ENCODE measurements at places on chromosomes 1 and 21.
A peak's percentile ranks its signal among the peaks of the same experiment; 100 is the strongest.

GRCh38 chr1:156108057-156108456 lies 6.5 kb upstream of the LMNA start:
- DNase-seq, result no peak

- no peak for DNase-seq
These were observed 2.1 kb downstream of the IFI6 start for GRCh38 chr1:27669876-27670275.

GRCh38 chr1:212928323-212929291 lies 21.7 kb upstream of the VASH2 start:
- peak; percentile 26 for DNase-seq

GRCh38 chr1:3164671-3165070 lies 95.7 kb downstream of the PRDM16 start:
- DNase-seq, result no peak

GRCh38 chr1:30029677-30030076 lies 693.7 kb downstream of the MATN1 start:
- DNase-seq, result no peak

GRCh38 chr1:245963649-245964048 lies 543.4 kb downstream of the SMYD3 start:
- DNase-seq, result no peak

DNA sequence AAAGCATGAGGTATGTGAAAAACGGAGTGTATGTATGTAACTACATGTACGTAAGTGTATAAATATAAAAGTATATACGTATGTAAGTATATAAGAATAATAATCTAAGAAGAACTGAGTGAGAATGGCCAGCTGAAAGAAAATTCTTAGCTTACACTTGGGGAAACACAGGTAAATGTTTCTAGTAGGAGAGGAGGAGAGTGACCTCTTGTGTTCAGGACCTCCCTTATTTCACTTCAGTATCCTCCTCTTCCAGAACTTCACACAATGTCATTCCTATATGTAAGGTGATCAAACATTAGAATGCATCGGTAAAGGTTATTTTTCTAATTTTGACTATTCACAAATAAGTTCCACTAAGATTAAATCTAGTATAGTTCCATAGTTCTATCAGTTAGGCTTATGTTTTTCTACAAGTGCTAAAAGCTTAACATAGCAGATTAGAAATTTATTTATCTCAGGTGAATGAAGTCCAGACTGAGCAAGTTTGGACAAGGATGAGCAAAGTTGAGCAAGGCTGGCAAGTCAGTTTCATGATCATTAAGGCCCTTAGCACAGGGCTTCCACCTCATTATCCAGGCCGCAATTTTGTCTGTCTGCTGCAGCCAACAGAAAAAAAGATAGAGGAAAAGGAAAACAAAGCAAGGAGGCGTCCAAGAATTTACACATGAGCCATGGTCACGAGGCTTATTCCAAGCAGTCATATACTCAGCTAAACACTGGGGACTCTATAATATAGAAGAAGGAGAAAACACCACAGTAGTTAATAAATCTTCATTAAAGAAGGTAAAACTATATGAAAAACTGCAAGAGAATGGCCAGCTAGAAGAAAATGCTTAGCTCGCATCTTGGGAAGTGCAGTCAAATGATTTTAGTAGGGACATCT lies 7.1 kb upstream of the MROH9 start:
- DNase-seq, result no peak

- no peak for DNase-seq
These were observed 43.6 kb downstream of the EPHB2 start for GRCh38 chr1:22754106-22754768.

DNA sequence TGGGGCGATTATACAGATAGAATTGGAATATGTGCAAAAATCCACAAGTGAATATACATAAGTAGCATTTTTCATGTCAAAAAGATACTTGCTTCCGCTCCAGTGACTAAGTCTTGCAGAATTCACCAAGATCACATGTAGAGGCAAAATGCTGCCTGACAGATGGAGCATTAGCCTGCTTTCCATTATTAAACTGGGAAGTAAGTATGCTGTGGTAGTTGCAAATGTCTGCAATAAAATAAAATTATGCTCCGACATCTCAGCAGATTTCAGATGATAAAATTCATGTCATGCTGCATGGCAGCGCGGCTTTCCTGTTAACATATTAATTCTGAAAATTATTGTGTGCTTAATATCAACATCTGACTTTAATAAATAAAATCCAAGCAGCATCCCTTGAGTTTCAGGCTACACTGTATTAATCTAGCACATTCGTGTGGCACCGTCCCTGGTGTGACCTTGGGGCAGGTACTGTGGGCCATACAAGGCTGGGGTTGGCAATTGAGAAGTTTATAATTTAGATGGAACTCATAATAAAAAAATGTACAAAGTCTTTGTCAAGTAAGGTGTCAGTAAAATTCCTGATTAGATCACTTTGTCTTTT lies 366.4 kb upstream of the ZP4 start:
- DNase-seq, result no peak

DNA sequence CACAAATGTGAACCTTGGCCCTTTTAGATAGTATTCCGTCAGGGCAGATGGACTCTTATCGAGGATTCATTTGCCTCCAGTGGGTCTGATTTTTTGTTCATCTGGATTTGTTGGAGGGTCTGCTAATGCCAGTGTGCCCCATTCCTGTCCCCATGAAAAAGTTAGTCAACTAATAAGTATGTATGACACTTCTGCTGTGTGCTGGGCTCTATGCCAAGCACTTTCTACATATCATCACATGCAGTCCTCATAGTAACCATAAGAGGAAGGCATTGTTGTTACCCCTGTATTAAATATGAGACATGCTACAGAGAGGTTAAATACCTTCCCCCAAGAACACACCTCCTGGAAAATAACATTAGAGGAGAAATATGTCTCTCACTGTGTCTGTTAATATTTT lies 46.6 kb upstream of the MAB21L3 start:
- peak; percentile 28 for DNase-seq

GRCh38 chr1:116579259-116579875 lies 8.5 kb upstream of the CD58 start:
- DNase-seq, result no peak

DNA sequence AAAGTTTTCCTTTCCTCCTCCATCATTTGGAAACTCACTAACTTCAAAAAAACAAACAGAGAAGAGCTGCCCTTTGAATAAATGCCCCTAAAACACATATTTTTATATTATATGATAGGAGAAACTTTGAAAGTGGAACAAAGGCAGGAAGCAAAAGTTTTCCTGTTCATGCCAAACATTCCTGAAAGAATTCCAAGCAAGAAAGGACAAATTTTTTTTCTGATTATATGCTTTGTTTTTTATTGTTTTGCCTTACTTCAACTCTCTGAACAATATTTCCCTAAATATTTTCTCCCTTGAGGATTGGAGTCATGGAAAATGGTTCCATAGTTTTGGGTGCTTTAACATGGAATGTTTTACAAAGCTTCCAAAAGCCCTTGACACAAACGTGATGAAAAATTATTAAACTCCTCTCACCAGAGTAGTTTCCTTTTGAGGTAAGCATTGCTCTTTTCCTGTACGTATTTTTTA lies 638.5 kb upstream of the CAMK1G start:
- no peak for DNase-seq

DNA sequence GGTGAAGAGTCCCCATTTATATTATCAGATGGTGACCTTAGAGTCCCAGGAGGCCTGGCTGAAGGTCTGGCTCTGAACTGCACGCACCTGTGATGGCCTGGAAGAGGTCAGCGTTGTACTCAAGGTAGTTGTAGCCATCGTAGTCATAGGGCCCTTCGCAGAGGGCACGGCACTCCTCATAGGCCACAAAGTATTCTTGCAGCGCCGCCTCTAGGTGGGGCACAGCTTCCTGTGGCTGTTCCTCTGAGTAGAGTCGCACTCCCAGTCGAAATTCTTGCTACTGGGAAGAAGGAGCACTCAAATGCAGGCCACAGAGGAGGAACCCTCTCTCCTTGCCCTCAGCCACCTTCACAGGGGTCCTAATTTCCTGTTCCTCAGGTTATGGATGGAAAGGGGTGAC lies 7.7 kb downstream of the P3H1 start:
- no peak for DNase-seq

GRCh38 chr1:202200112-202200548 lies 6.5 kb downstream of the LGR6 start:
- DNase-seq, result no peak

- DNase-seq, result peak; percentile 69
These were observed 20.6 kb downstream of the CSF1 start for GRCh38 chr1:109931189-109931731.

DNA sequence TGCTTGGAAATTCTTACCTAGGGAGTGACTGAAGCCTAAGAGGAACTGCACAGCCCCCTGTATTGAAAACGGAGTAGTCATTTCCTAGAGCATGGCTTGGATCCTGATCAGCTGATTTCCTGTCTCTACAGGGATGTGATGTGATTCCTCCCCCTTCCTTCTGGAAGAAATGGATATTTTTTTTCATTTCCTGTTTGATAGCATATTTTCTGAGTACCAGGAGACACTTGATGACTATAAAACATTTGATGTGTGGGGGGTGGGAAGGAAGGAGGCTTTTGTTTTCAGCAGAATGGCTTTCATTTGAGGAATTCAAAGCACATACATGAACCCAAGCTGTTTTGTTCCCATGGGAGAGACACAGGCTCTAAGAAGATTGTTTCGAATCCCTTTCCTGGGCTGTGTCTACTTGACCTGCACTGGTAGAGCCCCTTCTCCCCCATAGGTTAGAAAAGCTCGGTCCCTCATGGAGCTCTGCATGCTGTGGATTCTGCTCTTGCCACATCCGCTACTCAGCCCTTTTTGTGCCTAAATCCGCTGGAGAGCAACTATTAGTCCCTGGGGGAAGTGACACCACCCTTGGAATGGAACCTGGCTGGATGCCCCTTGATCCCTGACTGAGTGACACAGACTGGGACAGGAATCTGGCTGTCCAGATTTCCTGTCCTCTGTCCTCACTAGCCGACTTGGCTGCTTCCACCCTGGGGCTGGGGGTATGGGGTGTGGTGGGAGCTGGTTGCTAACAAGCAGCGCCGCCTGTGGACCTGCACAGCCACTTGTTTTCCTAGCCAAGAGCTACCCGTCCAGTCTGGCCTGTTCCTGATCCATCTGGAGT lies 71.8 kb upstream of the MACF1 start:
- DNase-seq, result peak; percentile 83

DNA sequence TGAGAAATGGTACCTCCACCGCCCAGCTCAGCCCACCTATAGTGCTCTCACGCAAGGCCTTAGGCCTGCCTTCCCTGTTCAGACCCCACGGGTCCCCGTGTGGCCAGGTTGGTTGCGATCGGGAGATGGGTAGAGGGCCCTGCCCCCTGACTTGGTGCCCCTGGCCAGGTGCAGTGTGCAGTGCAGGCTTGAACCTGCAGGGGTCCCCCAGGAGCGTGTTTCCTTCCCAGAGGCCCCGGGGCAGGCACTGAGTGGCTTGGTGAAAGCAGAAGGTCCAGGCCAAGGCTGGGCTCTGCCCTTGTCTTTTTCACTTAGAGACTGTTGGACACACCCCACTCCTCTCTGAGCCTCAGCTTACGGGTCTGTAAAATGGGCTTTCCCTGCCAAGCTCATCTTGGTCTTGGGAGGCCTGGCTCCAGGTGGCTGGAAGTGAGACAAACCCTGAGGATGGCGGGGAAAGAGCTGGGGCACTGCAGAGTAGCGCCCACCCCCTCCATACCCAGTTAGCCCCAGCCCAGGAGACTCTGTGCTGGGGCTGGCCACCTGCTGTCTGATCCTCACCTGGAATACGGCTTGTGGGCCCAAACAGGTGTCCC lies 9.3 kb upstream of the HES5 start:
- no peak for DNase-seq

DNA sequence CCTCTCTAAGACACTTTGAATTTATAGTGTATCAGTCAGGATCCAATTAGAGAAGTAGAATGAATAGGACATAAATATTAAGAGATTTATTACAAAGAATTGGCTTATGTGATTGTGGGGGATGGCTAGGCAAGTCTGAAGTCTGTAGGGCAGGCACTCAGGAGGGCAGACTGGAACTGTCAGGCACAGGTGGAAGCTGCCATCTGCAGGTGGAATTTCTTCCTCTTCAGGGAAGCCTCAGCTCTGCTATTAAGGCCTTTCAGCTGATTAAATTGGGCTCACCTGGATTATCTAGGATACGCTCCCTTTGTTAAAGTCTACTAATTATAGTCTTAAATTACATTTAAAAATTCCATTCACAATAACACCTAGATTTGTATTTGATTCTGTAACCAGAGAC lies 92.0 kb upstream of the HAO2 start:
- DNase-seq, result no peak

GRCh38 chr1:244782056-244782455 lies 53.4 kb upstream of the COX20 start:
- no peak for DNase-seq

DNA sequence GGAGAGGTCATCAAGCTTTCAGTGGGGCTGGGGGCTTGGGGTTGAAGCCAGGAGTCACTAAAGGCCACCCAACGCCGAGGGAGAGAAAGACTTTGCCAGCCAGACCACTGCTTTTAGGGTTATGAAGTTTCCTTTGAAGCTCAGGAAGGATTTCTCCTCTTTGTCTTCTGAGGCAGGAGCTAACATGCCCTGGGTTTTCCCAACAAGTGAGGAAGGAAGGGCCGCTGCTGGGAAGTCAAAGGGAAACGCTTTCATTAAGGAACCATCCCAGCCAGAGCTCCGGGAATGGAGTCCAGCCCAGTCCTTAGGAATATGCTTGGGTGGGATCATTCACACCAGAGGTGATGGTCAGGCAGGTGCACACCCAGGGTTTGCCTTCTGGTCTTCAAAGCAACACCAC lies 436.9 kb downstream of the PRDM2 start:
- no peak for DNase-seq

DNA sequence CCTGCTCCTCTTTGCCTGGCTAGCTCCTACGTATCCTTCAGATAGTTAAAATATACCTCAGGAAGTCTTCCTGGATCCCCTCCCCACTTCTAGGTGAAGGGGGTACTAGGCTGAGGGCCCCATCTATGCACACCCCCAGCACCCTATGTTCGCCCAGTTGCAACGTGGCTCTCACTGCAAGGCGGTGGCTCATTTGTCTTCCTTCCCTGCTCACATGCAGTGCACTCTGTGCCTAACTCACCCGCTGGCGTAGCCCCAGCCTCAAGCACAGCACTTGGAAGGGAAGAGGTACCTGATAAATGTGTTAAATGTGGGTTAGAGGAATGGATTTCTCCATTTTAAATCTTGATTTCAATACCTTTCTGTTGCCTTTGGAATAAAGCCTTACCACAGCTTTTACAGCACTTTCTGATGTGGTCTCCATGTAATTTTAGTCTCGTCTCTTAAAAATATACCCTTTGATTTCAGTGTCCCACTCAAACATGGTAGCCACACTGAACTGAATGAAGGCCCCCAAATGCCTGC lies 39.3 kb downstream of the L1TD1 start:
- no peak for DNase-seq

GRCh38 chr1:201970334-201971159 lies 11.9 kb upstream of the RNPEP start:
- no peak for DNase-seq

- DNase-seq, result no peak
These were observed 48.4 kb downstream of the COLGALT2 start for GRCh38 chr1:183989078-183989577.

DNA sequence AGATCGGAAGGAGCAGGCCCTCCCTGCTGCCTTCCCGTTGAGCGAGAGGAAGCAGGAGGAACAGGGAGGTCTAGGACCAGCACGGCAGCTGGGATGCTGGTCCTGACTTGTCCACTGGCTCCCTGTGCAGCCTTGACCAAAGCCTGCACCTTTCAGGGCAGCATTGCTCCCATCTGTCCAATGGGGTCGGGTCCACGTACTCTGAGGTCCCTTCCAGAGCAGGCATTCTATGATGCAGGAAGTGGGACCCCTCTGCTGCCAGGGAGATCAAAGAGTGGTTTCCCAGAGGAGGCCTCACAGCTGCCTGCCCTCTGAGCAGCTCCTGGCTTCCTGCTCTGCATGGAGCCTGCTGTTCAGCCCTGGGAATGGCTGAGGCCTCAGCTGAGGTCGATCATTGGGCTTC lies 21.7 kb upstream of the ZNF362 start:
- DNase-seq, result peak; percentile 73

GRCh38 chr1:208235982-208236761 lies 8.0 kb downstream of the PLXNA2 start:
- DNase-seq, result peak; percentile 76

Data from lung (tissue), 17 donors.